ENCODE measurements at places on chromosomes 6 and 20.

DNA sequence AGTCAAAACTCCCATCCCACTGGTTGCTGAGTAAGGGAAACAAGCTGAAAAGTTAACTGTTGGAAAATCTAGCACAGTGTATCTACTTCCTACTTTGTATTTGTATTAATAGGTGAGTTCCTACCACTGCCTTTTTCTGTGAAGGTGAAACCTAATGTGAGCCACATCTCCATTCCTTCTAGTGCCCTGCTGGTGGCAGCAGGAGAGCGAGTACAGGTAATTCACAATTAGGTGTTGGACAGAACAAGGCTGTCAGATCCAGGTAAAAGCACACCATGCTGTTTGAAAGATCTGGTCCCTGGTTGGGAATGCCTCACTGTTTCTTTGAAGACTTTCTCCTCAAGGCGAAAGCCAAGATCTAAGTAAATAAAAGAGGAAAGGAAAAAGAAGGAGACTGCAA is 528.4 kb downstream of the PKHD1 start:
- DNase-seq = no peak

DNA sequence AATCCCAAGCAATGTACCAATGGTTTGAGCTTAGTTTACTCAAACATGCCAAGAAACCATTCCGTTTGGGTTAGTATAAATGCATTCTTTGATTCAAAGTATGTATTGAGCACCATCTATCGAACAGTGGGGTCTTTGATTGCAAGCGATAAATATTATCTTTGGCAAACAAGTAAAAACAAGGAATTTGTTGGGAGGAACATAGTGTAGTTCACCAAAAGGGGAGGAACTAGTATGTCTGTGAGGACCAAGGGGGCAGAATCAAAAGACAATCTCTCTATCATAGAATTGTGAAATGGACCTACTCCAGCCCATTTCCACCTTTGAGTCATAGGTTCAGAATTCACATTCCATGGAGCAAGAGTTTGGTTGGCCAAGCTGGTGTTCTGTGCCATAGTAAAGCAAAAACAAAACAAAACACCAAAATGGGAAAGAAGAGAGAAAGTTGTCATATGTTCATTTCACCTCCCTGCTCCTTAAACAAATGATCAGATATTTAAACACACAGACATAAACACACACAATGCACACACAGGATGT is 266.0 kb downstream of the TSHZ2 start:
- DNase-seq = no peak

DNA sequence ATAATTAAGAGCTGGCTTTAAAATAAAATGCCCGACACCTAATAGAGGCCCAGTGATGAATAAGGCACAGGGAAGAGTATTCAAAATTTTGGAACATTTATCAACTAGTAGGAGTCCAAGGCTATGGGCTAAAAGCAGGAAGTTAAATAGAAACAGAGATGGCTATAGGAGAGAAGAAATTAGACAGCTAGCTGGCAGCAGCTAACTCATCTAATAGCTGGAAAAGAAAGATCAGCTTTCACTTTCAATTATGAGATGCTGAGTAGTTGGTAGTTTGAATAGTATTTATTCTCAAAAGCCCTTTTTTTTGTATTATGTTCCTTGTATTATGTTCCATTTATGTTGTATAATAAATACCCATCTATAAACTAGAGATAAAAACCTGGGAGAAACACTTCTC is 215.7 kb downstream of the SLC35F1 start:
- DNase-seq = no peak

- no peak for DNase-seq
Measured at GRCh38 chr20:45835329-45835765, 1.7 kb downstream of the SNX21 start.

- DNase-seq = no peak
Measured at GRCh38 chr20:58969439-58969838, 11.6 kb upstream of the NELFCD start.

DNA sequence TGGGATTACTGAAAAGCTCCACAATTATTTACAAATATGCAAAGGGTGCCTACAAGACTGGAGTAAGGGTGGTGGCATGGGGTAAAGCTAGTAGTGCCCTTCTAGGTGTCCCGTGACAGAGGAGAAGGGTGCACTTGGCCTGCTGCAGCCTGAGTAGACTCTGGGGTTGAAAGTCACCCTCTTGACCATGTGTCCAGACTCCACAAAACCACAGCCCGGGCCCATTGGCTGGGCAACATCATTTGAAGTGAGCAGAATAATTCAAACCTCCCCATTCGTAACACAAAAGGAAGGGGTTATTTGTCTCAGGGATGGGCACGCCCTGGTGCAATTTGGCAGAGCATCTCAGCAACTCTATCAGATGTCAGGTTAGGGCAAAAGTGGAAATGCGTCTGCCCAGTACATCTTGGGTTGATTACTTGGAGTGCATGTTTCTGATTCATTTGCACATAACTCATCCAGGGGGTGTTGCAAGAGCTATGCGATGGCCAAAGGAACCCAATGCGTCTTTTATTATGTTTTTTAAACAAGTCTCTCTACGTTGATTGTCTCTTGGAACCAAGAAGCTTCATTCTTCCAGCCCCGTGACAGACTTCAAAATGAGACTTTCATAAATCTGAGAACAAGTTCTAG is 56.7 kb downstream of the ISM1 start:
- DNase-seq = no peak

DNA sequence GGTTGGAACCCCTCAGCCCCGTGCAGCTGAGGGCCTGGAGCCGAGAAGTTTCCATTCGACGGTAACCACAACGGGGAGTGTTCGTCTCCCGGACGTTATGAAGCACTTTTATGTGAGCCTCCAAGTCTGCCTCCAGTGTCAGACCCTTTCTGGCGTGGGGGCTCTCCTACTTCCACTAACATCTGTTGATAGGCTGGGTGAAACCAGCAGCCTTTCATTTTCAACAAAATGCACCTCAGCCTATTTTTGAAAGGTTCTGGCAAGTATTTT is 257.4 kb downstream of the THBS2 start:
- no peak for DNase-seq

- no peak for DNase-seq
Measured at GRCh38 chr20:651713-652614, 1.0 kb downstream of the SRXN1 start.

- peak; percentile 60 for DNase-seq
Measured at GRCh38 chr6:29967379-29968010, 25.2 kb downstream of the HLA-A start.

GRCh38 chr6:49550492-49551077 is at the start of gene C6orf141:
Gene C6orf141 (plus strand): TSS chr6:49550668. CDS start chr6:49550793, 125 bp downstream.
- peak; percentile 70 for DNase-seq

DNA sequence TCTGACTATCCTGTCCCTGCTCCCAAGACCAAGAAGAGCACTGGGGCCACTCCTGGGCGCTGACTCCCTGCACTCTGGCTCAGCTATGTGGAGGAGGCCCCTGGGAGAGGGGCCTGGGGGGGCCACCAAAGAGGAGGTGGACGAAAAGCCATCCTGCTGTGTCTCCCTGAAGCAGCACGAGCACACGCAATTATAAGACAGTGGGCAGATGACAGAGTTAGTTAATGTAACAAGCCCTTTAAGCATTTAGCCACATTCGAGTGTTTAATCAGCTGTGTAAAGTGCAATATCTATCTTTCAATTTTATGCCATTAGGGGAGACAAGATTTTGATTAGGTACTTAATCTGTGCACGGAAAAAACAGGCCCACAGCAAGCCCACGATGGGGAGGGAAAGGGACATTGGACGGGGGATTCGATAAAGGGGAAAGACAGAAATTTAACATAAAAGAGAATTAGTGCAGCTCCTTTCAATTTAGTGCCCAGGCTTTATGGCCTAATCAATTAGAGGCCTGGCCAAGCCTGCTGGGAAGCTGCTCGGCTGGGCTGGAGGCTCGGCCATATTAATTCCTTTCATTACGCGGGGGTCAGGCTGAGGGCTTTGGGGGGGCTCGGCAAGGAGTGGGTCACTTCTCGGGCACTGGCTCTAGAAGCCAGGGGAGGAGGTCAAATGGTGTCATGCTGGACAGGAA is 286.2 kb downstream of the DHX35 start:
- no peak for DNase-seq

GRCh38 chr20:59690976-59691375 is 86.6 kb downstream of the PHACTR3 start:
- DNase-seq = no peak

DNA sequence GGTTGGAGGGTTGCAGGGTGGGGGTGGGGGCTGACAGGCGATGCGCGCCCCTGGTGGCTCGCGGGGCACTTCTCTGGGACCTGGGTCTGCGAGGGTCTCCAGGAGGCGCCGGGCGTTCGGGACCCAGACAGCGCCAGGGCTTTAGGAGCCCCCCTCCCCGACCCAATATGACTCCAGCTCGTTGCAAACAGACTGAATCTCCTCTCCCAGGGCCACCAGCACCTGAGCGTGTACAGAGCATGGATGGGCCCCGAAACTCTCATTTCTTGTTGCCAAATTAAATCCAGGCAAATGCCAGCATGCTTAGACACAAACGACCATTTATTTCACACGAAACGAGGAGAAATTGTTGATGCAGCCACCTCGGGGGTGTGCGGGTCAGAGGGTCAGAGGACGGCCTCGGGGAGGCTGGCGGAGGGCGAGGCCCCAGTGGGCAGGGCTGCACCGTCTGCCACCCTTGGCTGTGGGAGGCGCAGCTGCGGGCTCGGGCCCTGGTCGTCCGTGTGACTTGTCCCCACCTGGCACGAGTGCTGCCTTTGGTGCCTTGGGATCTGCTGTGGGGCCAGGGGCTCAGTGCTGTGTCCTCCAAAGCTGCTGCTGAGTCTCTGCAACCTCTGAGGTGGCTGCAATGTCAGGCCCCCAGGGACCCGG is 20.9 kb upstream of the GATA5 start:
- no peak for DNase-seq

GRCh38 chr20:3041854-3042409 is 1.5 kb upstream of the GNRH2 start:
- DNase-seq = no peak

DNA sequence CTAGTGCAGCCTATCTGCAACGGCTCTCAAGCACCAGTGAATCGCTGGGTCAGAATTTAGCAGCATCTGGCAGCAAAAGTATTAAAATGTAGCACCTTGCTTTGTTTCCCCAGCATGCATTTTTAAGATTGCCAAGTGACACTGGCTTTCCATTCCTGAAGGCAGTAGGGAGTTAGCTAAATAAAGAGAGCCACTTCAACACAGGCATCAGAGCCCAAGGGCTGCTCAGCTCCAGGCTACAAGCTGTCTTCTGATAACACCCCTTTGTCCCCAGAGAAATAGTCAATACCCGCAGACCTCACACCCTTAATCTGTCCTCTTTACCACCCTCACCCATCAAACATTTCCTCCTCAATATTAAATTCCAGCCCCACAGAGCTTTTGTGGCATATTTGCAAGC is 19.7 kb upstream of the MDFI start:
- DNase-seq = no peak

GRCh38 chr20:19382386-19383340 is 170.2 kb downstream of the SLC24A3 start:
- DNase-seq = no peak
